ENCODE measurements at places on chromosomes 6 and 20.

GRCh38 chr6:149699150-149699549 lies 18.8 kb downstream of the LATS1 start:
- DNase-seq, result no peak

- no peak for DNase-seq
Measured at GRCh38 chr20:9492067-9492466, 22.3 kb upstream of the LAMP5 start.

- no peak for DNase-seq
Measured at GRCh38 chr20:56974499-56975250, 291.8 kb downstream of the BMP7 start.

GRCh38 chr20:51456511-51457509 lies 85.7 kb downstream of the NFATC2 start:
- no peak for DNase-seq

GRCh38 chr6:15682965-15683822 lies 20.4 kb upstream of the DTNBP1 start:
- no peak for DNase-seq

DNA sequence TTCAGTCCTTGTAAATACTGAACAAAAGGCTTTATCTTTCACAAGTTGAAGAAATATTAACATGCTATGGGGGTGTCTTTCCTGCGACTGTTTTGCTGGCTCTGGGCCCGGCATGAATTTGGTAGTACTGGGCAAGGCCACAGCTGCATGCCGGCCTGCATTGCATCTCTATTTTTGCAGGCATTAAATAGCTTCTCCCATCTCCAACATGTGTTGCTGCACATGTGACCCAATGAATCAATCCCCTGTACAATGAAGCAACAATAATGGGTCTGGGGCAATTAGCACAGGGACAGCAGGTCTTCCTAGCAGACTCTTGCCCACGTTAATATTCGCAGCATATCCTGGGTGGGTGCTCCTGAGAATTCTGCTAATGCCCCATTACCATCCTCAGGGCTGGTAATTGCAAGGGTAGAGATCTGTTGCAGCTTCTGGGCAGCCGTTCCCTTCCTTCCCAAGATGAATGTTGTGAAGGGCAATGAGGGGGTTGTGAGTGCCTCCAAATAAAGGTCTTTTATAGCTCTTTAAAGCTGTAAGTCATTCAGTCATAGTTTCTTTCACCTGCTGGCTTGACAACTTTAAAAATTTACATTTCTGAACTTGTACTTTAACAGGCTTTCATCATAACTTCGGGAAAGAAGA lies 24.3 kb upstream of the CDYL start:
- no peak for DNase-seq

- DNase-seq, result no peak
Measured at GRCh38 chr6:109490713-109491112, 7.7 kb upstream of the ZBTB24 start.

DNA sequence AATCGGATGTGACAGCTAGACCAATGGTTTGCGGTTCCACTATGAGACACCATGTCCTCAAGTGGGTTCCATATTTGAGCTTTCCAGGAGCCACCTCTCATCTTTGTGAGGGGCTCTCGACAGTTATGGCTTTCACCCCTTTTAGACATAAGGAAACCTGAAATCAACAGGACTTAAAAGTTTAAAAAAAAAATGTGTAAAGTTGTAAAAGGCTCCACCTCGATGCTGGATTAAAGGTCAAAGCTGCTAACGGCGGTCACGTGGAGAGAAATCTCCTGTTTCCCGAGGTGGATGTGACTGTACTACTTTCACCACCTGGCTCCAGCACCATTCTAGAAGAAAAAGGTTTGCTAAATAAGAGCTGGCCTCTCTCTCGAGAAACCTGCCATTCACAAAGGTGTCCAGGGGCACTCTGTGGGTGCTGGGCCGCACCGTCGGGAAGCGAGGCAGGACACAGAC lies 542 bp downstream of the ATP5F1E start:
- DNase-seq, result no peak

GRCh38 chr6:153086225-153086990 lies 44.7 kb downstream of the RGS17 start:
- DNase-seq, result no peak

DNA sequence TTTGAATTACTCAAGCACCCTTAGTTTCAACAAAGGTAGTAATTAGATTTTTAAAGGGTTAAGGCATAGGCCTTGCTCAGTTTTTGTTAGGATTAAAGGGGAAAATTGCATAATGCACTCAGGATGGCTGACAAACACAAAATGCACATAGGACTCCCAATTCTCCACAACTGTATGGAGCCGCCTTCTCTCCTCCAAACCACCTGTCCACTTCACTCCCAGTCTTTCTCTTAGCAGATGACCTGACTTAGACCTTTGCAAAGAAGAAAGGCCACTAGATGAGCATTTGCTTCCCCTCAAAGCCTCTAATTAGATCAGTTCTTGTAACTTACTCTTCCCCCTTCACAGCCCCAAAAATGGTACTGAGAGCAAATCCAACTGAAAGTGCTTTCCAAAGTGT lies 20.1 kb downstream of the NSFL1C start:
- no peak for DNase-seq

DNA sequence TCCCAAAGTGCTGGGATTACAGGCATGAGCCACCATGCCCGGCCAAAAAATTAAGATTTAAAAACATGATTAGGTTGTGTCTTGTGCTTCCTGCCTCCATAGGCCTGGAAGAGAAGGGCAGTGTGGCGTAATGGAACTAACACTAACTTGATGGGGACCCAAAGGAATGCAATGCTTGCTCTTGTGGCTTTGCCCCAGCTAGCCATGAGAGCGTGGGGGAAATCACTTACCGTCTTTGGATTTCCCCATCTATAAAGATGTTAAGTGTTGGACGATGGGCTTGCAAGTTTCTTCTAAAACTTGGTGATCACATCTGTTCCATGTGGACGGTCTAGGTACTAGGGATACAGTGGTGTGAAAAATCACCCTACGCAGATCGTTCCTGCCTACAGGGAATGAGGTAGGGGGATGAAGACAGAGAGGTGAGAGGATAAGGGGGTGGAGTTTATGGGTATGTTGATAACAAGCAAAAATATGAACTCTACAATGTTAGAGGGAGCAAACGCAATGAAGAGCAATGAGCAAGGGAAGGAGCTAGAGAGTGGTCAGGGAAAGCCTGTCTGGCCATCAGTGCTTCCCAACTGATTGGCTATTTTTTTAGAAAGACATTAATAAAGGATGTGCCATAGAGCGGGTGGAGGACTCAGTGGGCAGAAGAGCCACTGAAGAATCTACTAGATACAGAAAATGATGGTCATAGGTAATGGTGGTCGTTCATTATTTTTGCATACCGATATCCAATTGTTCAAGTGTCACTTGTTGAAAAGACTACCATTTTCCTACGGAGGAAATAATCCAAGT lies 165.2 kb downstream of the BCAS1 start:
- DNase-seq, result no peak

GRCh38 chr6:2956930-2957685 lies 14.3 kb downstream of the SERPINB6 start:
- no peak for DNase-seq

DNA sequence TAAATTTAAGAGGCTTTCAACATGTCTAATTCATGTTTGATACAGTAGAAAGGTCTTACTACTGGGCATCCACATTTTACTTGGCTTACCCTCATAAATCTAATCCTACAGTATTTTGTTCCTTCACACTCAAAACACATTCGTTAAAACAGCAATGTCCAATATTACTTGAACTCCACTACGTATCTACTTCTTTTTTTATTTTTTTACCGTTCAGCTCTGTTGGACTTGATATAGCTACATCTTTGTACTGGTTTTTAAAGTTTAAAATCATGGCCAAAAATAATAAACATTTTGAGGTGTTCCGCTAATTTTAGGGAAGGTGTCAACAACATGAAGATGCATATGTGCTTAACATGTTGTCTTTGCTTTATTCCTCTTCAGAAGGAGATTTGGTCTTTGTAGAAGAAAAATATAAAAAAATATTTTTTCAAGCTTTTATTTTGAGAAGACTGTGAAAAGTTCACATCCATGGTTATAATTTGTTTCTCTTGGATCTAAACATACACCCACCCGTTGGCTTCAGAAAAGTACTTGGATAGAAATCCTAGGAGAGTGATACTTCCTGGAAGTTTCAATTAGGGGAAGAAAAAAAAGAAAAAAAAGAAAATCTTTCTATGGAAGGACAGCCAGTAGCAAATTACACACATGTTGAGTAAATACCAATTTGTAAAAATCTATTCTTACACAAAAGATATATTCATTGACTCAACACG lies 71.5 kb downstream of the EPB41L2 start:
- DNase-seq, result no peak

GRCh38 chr6:16512544-16513290 lies 248.5 kb downstream of the ATXN1 start:
- no peak for DNase-seq

GRCh38 chr6:50706575-50706974 lies 6.8 kb upstream of the TFAP2D start:
- DNase-seq, result no peak

DNA sequence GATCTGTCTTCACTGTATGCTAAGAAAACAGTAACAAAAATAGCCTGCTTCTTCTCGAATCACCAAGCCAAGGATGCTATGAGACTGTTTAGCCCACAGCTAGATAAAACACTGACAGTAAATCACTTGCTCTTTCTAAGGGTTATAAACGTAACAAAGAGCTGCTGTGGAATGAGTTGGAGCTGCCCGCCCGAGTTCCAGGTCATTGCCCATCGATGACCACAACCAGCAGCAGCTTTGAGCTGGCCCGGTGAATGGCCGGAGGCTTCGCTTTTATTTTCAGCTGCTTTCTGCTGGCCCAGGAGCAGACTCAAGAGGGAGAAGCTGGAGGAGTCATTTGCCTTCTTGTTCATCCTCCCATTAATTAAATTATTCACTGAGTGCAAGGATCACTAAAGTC lies 82.2 kb upstream of the CDH4 start:
- no peak for DNase-seq

DNA sequence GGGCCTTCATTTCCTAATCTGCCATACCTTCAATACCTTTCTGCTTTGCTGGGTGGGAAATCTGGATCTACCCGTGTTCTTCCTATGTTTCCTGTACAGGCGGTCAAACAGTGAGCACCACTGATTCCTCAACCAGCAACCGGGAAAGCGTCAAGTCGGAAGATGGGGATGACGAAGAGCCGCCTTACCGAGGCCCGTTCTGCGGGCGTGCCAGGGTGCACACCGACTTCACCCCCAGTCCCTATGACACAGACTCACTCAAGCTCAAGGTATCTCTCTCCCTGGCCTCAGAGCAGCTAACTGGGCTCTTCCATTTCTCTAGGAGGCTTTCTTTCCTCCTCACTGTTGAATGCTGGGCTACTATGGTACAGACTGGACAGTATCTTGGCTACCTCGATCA lies 190.1 kb downstream of the SASH1 start:
- DNase-seq, result no peak

GRCh38 chr6:43979525-43979924 lies 147.7 kb downstream of the MRPL14 start:
- DNase-seq, result no peak

GRCh38 chr6:502761-503160 lies 111.2 kb downstream of the IRF4 start:
- DNase-seq, result no peak

DNA sequence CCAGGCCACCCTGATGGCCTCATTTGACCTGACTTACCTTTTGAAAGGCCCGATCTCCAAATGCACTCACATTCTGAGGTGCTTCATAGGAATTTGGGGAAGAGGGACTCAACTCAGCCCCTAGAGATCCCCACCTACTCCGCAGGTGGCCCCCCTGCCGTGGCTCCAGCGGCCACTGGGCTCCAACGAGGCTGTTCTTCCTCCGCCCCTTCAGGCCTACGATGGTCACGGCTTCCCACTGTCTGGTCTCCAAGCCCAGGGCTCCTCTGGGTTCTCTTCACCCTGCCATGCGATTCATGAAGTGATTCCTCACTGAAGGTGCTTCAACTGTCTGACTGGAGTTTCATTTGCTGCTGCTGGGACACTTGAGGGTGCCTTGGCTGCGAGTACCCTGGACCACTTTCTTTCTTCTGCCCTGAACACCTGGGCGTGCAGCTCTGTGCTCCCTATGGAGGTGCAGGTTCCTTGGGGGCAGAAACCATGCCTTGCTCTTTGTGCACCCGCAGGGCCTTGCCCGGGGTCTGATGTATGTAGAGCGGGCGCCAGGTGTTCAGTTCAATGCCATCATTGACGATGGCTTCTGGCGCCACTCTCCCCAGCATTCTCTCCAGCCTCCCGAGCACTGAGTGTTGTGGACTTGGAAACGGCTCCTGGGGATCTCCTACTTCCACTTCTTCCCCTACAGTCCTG lies 10.0 kb upstream of the DUSP22 start:
- no peak for DNase-seq

GRCh38 chr6:69866351-69866769 lies at the start of gene COL19A1:
Gene COL19A1, plus strand, starts transcription at chr6:69866556. Its CDS starts 13,012 bp downstream, at chr6:69879568.
- no peak for DNase-seq

DNA sequence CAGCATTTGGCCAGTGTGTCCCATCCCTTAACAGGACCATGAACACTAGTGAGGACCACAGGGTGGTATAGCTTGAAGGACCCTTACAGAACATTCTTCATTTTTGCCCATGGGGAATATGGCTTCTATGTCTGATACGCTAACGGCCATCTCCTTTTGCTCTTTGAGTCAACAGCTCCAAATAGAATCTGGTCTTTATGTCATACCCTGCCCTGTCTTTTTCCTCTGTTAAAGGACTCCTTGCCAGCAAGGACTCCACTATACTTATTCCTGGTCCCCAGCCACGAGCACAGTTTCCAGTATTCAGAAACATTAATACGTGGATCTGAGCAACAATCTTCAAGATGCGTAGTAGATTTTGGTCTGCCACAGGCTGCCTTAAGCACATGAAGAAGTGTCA lies 22.5 kb downstream of the SERPINB1 start:
- no peak for DNase-seq

GRCh38 chr6:110476046-110476849 lies at the start of gene SLC22A16:
Gene SLC22A16, minus strand, starts transcription at chr6:110476613. Its CDS starts 39 bp downstream, at chr6:110476574.
- DNase-seq, result no peak

GRCh38 chr20:10578607-10579006 lies 95.2 kb downstream of the JAG1 start:
- DNase-seq, result no peak

DNA sequence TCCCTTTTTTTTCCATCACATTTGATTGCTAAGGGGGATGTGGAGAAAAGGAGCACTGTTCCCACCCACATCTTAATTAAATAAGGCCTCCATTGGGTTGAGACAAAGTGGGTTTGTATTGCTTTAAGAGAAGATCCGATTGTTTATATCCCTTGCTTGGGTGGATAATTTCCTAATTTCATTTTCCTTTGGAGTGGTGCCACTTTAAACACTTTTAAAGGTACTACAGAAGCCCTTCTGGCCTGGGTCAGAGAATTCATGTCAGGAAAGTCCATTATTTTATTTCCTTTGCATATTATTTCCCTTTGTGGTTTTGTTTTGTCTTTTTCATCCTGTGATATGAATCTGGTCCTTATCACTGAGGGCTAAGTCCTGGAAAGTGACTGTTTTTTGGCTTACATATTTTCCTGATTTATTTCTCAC lies 56.9 kb downstream of the PHACTR2 start:
- DNase-seq, result no peak

Measured in stimulated activated CD4-positive, alpha-beta T cell treated with anti-CD3 and anti-CD28 coated beads, Interleukin-1b, Interleukin-23, amount 100 ng/mL, for 1 hour (primary cell).